DMS 273 treated with DMSO at 0.1 percent for 48 hours (cell line): ENCODE measurements at places on chromosomes 5 and 9.

DNA sequence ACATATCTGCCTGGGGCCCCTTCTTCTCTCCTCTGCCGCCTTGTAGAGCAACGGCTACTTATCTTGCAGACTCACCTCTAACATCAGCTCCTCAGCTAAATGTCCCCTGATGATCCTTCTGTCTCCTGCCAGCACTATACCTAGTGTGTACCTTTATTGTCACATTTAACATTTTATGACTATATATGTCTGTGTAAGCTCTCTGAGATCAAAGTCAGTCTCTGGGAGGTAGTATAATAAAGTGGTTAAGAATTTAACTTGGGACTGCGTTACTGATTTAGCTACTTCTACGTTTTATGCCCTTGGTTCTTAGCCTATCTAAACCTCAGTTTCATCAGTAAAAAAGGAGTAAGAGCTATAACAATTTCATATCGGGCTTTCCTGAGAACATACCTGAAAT lies 2.2 kb downstream of the TMED7 start:
- no peak for DNase-seq

- DNase-seq: peak; percentile 70
Measured at GRCh38 chr9:27473111-27473529, 51.0 kb upstream of the IFNK start.

DNA sequence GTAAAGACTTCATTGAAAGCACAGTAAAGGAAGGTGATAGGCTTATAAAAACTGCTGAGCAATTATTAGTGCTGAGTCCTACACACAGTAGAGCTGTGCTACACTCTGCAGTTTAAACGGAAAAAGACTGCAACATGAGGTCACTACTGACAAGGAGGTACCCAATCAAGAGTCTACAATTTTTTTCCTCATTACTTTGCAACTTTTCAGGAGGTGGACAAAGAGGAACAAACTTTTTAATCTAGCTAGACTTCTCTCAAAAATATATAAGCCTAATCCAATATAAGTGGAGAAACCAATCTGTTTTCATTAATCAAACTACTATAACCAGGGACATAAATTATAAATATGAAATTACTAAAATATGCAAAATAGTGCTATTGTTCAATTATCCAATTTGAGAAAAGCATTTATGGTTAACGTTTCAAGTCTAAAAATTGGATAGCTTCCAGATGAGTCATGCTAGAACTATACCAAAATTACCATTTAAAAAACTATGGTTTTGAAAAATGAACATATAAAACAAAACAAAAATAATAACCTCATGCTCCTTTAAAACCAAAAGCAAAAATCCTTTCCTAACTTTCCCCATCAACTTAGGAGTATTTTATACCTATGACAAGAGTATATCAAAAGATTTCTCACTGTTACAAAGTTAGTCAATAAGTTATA lies 37.7 kb downstream of the FAM13B start:
- DNase-seq: peak; percentile 25

DNA sequence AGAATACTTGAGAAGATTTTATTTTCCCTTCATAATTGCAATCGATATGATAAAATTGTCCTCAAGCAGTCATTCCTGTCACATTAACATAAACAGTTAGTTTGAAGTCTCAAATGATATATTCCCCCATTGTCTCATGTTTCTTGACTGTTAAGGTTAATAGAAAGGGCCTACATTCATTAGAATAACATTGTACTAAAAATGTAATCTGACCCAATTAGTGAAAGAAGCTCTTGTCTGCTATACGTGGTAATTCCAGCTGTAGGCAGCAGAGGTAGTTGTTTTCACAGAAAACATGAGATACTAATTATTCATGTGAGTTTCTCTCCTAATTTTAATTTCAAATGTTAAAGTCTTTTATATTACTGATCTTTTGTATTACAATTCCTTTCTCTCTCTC lies 25.9 kb upstream of the AP3B1 start:
- DNase-seq: no peak

GRCh38 chr5:33537240-33537639 lies 96.5 kb downstream of the TARS1 start:
- no peak for DNase-seq

GRCh38 chr9:93139365-93140182 lies 5.5 kb upstream of the NINJ1 start:
- no peak for DNase-seq

DNA sequence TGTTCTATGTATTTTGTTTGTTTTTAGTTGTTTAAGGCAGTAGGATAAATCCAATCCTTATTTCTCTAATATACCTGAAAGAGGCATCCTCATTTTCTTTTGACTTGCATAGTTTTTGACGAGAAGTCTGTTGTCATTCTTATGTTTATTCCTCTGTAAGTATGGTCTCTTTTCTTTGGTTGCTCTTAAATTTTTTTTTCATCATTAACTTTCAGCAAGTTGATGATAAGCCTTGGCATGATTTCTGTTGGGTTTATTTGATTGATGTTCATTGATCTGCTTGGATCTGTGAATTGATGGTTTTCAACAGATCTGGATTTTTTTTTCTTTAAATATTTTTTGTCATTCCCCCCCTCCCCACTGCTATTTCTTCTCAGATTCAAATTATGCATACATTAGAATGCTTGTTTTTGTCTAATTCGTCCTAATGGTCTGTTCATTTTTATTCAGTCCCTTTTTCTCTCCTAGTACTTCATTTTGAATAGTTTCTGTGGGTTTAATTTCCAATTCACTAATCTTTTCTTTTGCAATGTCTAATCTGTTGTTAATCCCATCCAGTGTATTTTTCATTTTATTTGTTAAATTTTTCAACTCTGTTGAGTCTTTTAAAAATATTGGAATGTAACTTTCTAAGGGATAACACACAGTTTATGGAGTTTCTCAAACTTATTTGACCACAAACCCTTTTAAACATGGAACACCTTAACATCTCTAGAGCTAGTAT lies 495.9 kb downstream of the CSNK1G3 start:
- no peak for DNase-seq

DNA sequence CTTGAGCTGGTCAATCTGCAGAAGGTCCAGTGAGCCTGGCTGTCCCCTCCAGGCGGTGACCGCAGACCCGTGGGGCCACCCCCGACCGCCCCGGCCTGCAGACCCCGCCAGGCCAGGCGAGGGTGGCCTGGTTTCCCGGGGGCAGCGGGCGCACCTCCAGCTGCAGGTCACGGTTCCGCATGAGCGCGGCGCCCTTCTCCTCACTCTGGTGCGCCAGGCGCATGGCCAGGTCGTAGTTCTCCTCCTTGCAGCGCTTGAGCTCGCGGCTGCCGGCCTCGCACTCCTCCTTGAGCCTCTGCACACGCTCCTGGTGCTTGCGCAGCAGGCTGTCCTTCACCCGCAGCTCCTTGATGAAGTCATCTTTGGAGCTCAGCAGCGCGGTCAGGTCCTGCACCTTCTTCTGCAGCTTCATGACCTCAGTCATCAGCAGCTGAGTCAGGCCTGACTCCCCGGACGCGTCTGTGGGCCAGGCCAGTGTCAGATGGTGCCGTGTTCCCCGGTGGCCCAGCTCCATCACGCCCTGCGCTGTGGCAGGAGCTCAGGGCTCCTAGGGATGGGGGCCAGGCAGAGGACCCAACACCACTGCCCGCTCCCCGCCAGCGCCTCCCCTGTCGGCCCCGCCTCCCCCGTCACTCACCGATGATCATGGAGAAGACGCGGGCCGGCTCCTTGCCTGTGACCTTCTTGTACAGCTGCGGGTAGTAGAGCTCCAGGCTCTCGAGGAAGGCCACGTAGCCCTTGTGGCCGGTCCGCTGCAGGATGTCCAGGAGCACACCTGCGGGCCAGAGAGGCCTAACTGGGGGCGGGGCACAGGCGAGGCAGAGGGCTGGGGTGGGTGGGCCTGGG lies 2.6 kb downstream of the CARD9 start:
- no peak for DNase-seq

DNA sequence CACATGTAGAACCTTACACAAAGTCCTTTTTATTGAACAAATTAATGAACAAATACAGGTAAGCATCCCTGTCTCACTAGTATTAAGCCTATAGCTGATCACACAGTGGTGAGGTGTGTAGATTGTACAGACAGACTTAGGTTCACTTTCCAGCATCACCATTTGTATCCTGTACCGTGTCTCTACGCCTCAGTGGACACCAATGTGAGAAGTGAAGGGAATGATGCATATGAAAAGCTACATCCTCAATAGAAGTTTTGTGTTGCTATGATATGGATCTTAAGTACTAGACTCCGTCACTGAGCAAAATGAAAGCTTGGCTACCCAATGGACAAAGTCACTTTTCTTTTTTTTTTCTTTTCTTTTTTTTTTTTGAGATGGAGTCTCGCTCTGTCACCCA lies 46.6 kb downstream of the UGCG start:
- DNase-seq: no peak

- DNase-seq: peak; percentile 68
Measured at GRCh38 chr5:104241046-104241445, 678.5 kb upstream of the NUDT12 start.

DNA sequence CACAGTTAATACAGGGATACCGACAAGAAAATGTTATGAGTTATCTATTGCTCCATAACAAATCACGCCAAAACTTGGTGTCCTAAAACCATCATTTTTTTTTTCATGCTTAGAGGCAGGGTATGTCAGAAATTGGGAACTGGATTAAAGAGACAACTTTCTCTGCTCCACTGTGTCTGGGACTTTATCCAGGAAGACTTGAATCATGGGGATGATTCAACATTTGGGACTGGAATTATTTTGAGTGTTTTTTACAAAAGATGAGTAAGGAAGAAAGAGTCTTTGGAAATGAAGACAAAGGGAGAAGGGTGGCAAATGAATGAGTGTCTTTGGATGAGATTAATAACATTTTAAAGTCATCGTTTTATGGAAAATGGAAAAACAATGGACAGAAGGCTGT lies 1883.7 kb upstream of the C9orf72 start:
- DNase-seq: no peak

DNA sequence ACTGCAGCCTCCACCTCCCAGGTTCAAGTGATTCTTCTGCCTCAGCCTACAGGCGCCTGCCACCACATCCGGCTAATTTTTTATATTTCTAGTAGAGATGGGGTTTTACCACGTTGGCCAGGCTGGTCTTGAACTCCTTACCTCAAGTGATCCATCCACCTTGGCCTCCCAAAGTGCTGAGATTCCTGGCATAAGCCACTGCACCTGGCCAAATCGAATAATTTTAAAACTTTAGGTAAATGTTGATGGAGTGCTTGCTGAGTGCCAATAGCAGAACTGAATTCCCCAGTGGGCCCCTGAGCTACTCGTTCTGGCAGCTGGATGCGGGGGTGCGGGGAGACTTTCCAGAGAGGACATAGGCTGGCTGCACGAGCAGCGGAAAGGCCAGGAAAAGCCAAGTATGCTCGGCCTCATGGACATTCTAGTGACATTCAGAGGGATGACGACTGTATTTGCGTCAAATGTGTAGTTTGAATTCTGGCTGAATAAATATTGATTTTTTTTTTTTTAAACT lies 16.8 kb downstream of the TRAF2 start:
- no peak for DNase-seq

GRCh38 chr5:56330167-56330566 lies 97.0 kb upstream of the ANKRD55 start:
- DNase-seq: no peak

DNA sequence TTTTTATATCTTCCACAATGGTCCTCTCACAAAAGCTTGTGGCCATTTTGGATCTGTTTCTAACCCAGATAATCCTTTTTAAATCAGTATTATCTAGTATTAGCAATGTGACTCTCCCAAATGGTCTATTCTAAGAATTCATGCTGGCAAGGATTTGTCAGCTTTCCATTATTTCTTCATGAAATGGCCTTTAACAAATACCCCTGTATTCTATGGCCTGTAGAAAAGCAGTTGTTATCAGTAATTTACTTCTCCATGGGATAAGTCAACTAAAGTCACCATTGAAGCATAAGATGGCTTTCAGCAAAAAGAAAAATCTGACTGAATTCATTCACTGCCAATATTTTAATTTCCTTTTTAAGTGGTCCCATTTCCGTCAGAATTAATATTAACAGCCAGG lies 346.4 kb upstream of the FAM174A start:
- no peak for DNase-seq

- no peak for DNase-seq
Measured at GRCh38 chr5:123819386-123819785, 307.4 kb downstream of the CSNK1G3 start.

DNA sequence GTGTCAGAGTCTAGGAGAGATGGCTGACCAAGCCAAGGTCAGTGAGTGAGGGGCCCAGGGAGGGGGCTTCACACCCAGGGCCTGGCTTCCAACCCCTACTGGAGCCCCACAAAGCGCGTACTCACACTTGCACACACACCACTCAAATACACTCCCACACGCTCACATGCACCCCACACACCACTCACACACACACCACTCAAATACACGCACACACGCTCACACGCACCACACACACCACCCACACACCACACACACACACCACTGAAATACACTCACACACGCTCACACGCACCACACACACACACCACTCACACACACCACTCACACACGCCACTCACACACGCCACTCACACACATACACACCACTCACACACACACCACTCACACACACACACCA lies 5.7 kb upstream of the ASB6 start:
- no peak for DNase-seq

GRCh38 chr9:72356041-72356582 lies 8.9 kb downstream of the ZFAND5 start:
- no peak for DNase-seq

GRCh38 chr5:153079396-153079795 lies 411.1 kb upstream of the GRIA1 start:
- no peak for DNase-seq

- no peak for DNase-seq
Measured at GRCh38 chr5:158390577-158390976, 531.6 kb upstream of the CLINT1 start.

GRCh38 chr9:135531096-135531495 lies 9.9 kb downstream of the LCN1 start:
- no peak for DNase-seq

DNA sequence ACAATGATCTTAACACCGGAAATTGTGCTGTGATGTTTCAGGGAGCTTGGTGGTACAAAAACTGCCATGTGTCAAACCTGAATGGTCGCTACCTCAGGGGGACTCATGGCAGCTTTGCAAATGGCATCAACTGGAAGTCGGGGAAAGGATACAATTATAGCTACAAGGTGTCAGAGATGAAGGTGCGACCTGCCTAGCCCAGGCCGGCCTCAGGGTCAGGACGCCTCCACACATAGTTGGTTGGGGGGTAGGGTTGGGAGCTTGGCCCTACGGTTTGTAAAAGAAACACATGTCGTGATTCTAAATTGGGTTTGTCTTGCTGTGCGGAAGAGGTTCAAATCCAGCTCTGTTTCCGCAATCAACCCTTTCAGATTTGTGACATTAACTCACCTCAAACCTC lies 6.6 kb downstream of the FCN2 start:
- no peak for DNase-seq

DNA sequence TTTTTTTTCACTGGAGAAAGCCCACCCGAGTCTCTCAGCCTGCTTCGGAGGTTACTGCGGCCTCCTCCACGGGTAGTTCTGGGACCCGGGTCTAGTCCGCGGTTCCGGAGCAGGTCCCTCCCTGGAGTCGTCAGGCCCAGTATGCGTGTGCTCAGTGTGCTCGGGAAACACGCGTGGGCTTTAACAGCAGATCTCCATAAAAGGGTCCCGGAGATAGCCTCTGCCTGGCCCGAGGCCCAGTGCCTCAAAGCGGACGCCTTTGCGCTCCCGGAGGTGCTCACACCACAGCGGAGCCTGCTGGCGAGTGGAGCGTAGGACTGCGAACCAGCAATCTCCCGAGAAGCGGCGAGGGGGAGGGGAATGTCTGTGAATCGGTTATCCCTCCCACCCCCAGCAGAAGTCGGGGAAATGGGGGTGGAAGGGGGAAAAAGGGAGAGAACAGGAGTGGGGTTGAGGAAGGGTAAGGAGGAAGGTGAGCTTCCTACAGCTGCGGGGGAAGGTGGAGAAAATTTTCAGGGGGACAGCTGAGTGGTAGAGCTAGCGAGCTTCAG lies 28.7 kb downstream of the CDKN2A start:
- no peak for DNase-seq
